ENCODE measurements at places on chromosomes 7 and 10.

GRCh38 chr7:157129200-157129599 is 9.5 kb upstream of the UBE3C start:
- DNase-seq = no peak

DNA sequence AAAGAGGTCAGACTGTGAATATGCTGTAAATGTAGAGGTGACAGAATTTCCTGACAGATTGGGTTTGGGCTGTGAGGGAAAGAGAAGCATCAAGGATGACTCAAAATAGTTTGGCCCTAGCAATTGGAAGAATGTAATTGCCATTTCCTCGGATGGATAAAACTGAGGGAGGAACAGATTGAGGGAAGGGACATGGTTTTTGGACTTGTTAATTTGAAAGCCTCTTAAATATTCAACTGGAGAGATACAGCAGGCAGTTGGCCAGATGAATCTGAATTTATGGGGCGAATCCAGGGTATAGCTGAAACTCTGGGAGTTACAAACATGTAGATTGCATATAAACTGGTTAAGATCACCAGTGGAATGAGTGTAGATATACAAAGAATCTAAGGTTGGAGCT is 3.4 kb downstream of the VPS50 start:
- no peak for DNase-seq

DNA sequence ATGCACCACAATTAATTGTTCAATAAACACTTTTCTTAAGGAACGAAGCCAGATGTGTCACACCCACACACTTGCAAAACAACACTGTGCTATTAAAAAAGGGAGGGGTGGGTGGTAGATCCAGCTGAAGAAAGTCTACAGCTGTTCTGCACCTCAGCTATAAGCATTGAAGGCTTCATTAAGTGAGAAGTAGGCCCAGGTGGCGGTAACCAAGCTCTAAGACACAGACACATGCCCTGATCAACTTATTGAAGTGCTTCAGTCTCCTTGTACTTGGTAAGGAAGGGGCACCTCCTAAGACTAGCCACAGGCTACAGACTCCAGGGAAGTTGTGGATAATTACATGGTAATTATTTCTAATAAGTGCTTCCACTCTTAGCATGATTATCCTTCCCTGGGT is 4.5 kb upstream of the CPVL start:
- DNase-seq = no peak

DNA sequence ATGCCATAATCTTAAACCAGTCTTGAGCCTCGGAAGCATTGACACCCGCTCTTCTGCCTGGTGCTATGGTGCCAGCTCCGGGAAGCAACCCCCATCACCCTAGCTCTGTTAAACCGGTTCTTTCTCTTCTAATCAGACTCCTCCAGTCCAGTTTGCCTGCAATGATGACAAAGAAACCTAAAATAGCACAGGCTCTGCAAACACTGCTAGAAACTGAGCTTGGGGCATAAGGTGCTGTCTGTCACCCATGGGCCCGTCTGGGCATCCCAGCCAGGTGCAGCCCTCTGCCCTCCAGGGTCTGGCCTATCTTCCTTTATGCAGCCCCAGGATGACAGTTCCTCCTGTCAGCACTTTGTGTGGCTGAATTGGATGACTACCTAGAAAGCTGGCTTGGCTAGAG is 14.2 kb upstream of the CAMK2G start:
- no peak for DNase-seq

- no peak for DNase-seq
These were observed 156.3 kb downstream of the SLC16A9 start for GRCh38 chr10:59553162-59553900.

DNA sequence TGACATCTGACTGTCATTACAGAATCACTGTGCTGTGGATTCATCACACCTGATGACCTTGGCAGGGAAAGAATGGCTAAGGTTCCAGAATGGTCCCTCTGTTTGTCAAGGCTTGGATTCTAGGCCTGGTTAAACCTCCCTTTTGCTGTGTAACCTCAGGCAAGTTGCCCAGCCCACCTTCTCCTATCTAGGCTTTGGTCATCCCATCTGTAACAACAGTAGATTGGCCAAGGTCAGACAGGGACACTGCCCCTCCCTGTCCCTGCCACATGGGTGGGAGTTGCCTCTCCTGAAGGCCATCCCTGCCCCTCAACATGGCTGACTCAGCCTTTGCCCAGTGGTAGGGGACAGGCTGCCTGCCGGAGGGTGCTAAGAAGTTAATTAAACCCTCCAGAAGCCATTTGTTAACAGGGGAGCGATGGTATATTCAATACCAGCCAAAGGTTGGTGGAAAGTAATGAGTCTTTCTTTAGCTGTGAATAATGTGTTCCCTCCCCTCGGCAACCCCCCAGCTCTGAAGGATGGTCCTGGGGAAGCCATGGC is 149.8 kb upstream of the PCBD1 start:
- no peak for DNase-seq

DNA sequence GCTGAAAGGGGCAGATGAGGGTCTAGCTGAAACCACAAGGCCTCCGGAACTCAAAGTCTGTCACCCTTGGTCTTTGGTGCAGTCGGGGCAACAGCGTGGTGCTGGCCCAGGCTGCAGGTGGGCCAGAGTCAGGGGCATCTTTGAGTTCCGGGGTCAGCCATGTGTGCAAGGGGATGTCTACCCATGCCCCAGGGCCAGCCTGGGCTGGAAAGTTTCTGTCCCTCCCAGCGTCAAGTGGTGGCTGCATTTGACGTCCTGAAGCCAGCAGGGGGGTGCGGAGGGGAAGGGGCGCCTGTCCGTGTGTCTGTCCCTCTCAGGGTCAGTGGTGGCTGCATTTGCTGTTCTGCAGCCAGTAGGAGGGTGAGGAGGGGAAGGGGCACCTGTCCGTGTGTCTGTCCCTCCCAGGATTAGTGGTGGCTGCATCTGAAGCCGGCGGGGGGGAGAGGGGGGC is 638 bp downstream of the BRAT1 start:
- DNase-seq = no peak

GRCh38 chr7:17771901-17772408 is 168.3 kb downstream of the SNX13 start:
- no peak for DNase-seq

DNA sequence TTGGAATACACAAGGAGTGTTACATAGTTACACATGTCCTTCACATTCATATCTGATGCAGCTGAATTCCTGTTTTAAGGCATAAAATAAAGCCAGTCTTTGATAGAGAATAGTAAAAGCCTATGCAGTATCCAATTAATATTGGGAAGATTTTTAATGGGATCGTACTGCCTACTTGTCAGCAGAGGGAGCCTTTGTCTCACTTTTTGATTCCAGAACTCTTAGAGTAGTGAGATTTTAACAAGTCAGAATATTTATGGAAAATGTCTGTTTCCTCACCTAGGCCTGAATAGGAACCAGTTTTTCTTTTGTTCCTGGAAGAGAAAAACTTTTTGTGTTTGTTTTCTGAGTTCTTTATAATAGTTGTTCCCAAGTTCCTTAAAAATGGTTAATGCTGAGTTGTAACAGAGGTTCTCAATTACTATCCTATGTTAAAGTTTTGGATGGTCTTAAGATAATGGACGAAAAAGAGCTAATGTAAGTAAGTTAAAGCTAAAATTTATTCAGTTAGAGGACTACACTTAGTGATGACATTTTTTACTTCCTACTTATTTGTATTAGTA is 114.0 kb downstream of the BBS9 start:
- peak; percentile 7 for DNase-seq

GRCh38 chr7:69395061-69395714 is 203.1 kb upstream of the AUTS2 start:
- DNase-seq = no peak

DNA sequence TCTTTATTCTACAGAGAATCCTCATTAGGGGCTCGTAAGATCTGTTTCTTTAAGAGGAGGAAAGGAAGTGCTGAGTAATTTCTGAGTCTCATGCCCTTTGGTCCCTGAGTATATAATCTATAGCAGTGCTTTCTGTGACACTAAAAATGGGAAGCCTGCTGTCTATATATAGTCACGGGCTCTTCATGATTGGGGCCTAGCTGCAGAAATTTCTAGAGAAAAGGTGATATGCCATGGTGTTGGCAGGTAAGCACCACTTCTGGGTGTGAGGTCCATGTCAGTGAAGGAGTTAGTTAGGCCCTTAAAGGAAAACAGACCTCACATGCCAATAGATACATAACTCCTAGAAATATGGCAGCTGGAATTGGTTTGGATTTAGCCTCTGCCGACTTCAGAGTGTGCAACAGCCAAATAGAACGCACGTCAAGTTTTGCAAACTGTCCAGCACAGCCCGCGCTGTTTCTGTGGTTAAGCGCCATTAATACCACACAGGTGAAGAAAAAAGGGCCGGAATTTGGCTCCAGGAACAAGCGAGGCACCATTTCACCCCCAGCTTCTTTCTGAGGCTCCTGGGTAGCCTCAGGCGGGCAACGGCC is 123.2 kb downstream of the TACC2 start:
- no peak for DNase-seq

DNA sequence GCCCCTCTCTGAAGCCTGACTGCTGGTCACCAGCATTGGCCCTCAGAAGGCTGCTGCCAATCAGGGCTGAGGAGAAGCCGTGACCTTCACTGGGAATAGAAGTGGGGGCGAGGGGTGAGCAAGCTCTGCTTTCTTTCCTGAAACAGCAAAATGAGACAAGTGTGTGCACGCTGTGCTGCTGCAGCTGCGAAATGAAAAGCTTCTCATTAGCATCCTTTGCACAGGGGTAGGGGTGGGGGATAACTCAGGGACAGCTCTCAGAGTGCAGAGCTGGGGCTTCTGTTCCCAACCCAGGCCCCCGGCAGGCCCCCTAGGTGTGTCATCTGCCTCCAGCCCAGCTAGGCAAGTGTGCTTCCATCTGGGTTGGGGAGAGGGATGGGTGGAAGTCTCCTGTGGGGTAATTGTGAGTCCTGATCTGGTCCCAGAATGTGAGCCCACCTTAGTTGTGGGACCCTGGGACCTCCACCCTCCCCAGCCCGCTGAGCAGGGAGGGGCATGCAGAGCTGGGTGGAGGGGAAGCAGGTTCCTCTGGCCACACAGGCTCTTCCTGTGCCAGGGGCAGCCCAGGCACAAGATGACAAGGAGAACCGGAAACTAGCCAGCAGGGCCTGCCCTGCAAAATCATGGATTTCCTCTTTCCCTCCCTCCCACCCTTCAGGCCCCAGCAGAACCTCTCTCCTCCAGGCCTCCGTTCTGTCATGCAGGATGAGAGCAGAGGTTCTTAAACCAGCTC is 22.2 kb downstream of the ZNF467 start:
- DNase-seq = no peak

DNA sequence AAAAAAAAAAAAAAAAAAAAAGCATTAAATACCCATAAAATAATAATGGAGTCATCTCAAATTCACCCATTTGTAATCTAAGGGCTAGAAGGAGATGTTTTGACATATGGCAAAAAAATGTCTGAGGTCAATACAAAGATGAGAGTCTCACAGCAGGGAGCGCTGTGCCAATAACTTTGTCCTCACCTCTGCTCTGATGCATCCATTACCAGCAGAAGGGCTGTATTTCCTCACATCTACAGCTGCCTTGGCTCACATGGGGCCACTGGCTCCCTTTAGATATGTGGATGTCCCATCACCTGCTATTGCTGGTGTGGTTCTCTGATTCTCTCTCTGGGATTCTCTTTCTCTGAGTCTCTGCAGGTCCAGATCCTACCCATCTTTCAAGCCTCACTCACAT is 90.3 kb upstream of the FAM133B start:
- no peak for DNase-seq

DNA sequence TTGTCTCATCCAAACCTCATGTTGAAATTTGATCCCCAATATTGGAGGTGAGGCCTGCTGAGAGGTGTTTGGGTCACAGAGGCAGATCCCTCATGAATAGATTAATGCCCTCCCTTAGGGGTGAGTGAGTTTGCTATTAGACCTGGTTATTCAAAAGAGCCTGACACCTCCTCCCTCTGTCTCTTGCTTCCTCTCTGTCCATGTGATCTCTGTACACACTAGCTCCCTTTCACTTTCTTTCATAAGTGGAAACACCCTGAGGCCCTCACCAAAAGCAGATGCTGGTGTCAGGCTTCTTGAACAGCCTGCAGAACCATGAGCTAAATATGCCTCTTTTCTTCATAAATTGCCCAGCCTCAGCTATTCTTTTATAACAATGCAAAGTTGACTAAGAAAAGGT is 447.1 kb downstream of the MDFIC start:
- DNase-seq = no peak

GRCh38 chr10:11757454-11757820 is 15.3 kb downstream of the ECHDC3 start:
- DNase-seq = no peak

- DNase-seq = no peak
These were observed 263.4 kb downstream of the KCNMA1 start for GRCh38 chr10:77374189-77374656.

- DNase-seq = no peak
These were observed 133.2 kb downstream of the CUX1 start for GRCh38 chr7:101950450-101951119.

- no peak for DNase-seq
These were observed 63.9 kb downstream of the SND1 start for GRCh38 chr7:127715901-127716300.

- DNase-seq = no peak
These were observed 274.0 kb downstream of the CSTF2T start for GRCh38 chr10:51425431-51425830.

- no peak for DNase-seq
These were observed 21.8 kb upstream of the SMNDC1 start for GRCh38 chr10:110326351-110327032.

DNA sequence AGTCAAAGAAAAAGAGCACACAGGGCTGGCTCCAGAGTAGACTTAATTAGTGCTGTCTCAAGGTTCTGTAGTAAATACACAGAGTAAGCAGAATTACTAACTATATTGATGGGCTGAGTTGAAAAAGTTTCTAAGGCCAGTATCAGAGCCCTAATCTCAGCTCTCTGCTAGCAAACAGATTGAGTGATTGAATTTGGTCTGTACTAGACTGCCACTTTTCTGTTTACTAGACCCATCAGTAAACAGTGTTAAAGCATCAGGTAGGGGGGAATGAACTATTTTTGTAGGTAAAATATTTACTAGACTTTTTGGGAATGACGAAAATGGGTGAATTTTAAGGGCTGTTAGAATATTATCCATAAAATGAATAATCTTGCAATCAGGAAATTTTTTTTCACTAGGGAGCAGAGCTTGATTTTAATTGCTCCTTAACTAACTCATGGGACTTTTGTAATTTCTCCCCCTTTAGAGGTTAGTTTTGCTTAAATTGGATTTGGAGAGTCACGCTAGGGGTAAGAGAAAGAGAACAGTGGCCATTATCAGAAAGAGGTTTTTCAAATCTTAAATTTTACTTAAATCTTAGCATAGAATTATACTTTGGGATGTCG is 37.3 kb upstream of the RASGEF1A start:
- no peak for DNase-seq

GRCh38 chr10:75600833-75601232 is 169.4 kb downstream of the LRMDA start:
- no peak for DNase-seq

DNA sequence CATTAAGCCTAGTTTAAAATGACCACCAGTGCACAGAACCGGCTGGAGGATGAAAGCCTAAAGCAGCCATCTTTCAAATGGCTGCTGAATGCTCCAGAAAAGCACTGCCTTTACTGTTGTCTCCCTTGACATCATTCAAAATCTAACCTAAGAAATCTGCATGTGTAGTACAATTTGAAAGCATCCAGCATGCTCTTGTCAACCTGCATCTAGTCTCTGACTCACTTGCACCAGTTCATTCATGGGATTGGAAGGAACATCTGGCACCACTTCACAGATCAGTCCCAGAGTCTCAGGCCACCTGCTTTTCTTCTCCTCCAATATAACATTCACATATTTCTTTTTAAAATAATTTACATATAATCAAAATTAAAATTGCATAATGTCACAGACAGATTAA is 76.2 kb downstream of the RNF133 start:
- no peak for DNase-seq

Data from C1 segment of cervical spinal cord (tissue), 14 donors.